Stimulated activated CD8-positive, alpha-beta memory T cell treated with anti-CD3 and anti-CD28 coated beads, Interleukin-2, amount 100 ng/mL, for 1 hour (primary cell): ENCODE measurements at places on chromosomes 5 and 9.

GRCh38 chr5:149550594-149551226 is 529 bp downstream of the CSNK1A1 start:
- DNase-seq, result no peak

DNA sequence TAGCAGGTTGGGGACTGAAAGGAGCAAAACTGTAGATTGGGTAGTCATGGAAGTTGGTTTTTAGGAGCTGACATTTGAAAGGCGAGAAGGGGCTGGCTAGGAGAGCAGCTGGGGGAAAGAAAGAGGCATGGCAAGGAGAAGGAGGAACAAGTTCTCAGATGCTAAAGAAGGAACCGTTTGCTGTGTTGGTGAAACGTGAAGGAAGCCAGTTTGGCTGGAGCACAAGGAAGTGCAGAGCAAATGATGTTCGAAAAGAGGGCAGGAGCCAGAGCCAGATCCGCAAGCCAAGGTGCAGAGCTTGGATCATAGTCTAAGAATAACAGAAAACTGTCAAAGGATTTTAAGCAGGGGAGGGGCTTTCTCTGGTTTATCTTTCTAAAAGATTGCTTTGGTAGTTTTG is 276.6 kb downstream of the ASTN2 start:
- no peak for DNase-seq

- DNase-seq, result no peak
Measured at GRCh38 chr9:89619019-89619418, 14.2 kb downstream of the GADD45G start.

- peak; percentile 55 for DNase-seq
Measured at GRCh38 chr5:172114875-172115422, 73.1 kb downstream of the STK10 start.

DNA sequence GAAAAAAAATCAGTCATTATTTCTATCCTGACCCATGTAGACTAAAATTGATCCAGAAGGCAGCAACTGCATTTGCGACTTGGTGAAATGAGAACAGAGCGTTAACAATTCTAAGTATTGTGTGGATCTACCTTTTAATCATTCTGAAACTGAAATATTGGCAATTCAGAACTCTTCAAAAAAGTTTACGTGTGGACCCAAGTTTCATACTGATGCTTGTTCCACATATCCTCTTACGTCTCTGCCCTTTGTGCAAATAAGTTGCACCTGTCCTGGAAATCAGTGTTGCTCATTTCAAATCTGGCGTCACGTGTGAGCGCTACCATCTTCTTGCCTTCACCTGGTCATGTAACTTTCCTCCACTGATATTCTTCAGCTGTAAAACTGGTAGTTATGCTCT is 74.7 kb downstream of the NTRK2 start:
- no peak for DNase-seq

DNA sequence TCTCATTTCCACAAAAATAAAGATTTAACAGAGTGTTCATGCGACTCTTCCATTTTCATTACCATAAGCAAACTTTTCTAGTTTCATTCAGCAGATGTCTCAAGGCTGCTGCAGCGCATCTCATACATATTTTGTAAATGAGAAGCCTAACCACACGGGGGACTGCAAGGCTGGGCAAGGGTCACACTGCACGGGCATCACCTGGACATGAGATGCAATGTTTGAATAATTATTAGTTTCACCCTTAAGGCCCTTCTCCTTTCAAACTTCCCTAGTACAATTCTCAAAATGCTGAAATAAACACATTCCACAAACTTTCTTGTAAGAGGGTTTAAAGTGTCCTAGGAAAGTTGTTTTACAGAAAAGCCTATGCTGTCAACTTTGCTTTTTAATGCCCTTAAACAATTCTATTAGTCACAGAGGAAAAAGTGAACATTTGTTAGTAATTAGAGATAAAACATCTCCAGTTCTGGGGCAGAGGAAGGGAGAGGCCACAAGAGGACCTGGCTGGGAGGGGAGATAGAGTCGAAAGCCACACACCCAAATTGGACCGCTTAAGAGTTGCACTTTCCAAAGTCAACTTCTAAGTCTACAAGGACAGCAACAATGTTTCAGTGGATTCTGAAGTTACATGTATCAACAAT is 1.3 kb downstream of the DENND1A start:
- no peak for DNase-seq

DNA sequence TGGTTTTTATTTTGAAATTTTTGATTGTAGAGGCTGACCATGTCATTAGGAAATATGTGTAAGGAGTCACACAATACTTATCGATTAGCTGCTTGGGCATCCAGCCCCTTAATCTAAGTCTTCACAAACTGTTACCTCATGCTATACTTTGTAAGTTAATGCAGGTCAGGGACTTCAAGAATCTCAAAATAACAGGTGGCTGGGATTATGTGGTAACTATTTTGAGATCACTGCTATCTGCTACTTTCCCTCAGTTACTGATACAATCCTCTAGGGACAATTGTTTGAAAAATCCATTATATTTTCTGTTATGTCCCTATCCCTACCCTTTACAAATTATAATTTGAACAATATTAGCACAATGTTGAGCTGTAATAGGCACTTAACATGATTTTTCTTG is 21.7 kb downstream of the FTMT start:
- no peak for DNase-seq

DNA sequence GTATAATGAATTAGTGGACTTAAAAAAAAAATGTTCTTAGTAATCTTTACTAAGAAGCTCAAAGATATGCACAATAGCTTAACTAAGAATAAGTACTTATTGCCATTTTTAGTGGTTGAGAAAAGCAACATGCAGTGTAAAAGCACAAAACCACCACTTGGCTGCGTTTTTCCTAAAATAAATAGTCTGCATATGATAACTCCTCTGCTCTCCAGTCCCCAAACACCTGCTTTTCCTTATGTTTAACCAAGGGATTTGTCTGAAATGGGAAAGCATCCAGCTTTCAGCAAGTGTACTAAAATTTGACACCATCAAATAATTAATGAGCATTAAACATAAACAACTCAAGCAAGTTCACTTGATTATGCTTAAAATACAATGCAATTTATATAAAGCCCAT is 41.4 kb downstream of the PSIP1 start:
- DNase-seq, result no peak

DNA sequence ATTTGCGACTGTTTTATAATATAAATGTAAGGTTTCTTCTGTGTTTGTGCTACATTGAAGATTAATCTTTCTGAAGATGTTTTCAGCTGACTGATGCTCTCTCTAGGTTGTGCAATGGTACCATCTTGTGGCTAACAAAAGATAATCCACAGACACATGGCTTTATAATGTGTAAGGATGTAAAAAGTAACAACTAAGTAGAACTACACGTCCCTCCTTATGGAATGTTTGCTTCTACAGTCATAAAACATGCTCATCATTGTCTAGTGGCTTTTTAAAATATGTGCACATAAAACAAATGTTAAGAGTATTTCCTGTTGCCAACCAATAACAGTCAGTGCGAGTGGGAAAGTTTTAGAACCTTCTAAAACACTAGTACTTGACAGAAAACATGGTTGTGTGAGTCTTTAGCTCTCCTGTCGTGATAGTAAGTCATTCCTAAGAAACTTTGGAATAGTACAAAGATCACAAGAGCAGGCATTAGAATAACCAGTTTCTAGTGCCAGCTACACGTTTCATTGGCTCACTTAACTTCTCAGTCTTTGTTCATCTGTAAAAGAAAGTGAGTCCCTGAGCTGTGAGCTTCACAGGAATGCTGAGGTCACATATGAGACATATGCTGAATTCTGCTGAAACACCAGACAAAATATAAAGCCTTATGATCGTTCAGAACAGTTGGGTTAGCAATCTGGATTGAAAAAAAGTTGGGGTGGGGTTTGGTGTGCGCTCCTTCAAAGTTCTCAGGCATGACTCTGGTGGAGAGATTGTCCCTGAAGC is 75.7 kb upstream of the GLIS3 start:
- DNase-seq, result no peak

- no peak for DNase-seq
Measured at GRCh38 chr5:62306323-62306895, 403 bp downstream of the KIF2A start.

- DNase-seq, result no peak
Measured at GRCh38 chr9:124752967-124753366, 18.1 kb downstream of the NR6A1 start.

DNA sequence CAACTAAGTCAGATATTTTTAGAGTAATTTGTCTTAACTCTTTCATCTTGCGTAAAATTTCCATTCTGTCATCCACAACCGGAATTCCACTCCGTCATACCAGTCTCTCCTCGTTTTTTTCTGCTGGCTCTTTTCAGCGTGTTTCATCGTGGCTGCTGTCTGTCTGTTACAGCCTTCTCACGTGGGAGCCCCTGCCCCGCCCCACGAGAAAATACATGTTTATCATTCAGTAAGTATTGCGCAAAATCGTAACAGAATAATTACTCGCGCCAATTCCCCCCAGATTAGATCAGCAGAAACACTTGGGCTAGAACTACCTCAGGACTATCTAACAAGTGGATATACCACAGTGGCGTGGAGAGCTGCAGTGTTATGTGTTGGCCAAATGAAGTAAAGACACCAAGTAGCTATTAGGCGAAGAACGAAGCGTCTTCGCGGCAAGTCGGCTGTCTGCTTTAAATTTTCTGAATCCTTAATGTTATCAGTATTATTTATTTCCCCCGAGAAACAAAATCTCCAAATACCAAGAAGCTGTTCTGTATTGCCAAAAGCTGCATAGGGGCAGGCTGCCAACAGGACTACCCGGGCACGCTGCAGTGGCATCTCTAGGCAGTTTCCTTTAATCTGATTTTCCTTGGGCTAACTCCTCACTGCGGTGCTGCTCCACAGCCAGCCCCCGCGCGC is 566 bp upstream of the FOCAD start:
- peak; percentile 7 for DNase-seq

- DNase-seq, result no peak
Measured at GRCh38 chr9:18569941-18570630, 96.1 kb downstream of the ADAMTSL1 start.

- no peak for DNase-seq
Measured at GRCh38 chr5:89697581-89697980, 712.0 kb downstream of the CETN3 start.

DNA sequence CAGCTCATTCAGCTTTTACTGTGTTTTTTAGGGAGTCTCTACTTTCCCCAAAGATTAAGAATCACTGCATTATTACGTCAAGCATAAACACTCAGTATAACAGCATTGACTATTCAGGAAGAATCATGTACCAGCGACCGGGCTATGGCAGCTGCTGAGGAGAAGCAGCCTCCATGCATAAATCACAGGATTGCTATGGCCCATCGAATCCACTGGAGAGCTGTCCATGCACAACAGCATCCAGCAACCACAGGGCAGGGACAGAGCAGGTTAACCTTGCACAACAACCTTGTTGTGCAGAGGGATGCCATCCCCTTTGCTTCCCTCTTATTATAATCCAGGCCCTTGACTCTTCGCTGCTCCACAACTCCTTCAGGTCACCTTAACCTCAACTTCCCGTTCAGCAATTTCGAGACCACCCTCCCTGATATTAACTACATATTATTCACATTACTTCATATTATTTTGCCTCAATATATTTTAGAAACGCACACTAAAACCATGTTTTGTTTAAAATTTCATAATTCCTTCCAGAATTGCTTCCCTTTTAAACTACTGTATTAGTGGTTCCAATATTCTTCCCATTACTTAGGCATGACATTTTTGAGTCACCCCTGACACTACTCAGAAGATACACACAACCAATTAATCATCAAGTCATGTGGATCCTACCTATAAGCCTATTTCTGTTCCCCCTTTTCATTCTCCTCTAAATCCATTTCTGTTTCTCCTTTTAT is 991 bp downstream of the IARS1 start:
- DNase-seq, result no peak

DNA sequence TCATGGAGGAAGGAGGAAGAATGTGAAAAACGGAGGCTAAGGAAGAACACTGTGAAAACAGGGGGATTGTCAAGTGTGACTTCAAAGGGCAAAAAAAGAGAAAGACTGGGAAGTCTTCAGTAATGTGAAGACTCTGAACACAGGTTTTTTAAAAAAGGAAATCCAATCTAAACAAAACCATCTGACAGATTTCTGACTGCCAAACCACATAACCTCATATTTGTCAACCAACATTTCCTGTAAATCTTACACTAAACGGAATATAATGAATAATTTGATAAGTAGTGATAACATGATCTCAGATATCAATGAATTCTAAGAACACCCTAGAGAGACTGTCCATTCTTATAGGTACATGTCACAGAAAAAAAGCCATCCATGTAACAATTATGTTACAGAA is 124.7 kb downstream of the FBN2 start:
- no peak for DNase-seq

- DNase-seq, result no peak
Measured at GRCh38 chr9:96762568-96762967, 15.3 kb downstream of the ZNF510 start.

GRCh38 chr9:37215381-37215780 is 95.0 kb downstream of the ZCCHC7 start:
- no peak for DNase-seq

GRCh38 chr5:126108470-126108869 is 314.7 kb upstream of the GRAMD2B start:
- no peak for DNase-seq

GRCh38 chr5:74529101-74529500 is 111.4 kb downstream of the ENC1 start:
- no peak for DNase-seq

- DNase-seq, result no peak
Measured at GRCh38 chr5:178667101-178667500, 40.3 kb upstream of the CLK4 start.

GRCh38 chr9:76704593-76705204 is 59.5 kb upstream of the PCA3 start:
- DNase-seq, result no peak

- DNase-seq, result no peak
Measured at GRCh38 chr9:21933865-21934264, 60.3 kb downstream of the CDKN2A start.

GRCh38 chr5:142748132-142748531 is 22.0 kb upstream of the ARHGAP26 start:
- no peak for DNase-seq

DNA sequence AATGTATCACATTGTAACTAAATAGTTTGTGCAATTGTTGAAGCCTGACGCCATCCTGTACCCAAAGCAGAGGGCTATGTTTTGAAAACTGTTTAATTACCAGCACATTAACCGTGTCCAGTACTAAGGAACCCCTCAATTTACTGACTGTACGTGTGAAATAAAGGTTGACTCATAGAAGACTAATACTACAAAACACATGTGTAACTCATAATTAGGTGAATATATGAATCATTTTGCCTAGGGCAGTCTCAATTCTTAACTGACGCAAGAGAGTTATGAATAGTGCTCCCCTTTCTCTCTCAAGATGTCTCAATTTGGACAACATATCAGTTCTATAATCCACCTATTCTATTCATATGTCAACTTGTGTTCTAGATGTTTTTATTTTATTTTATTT is 558.4 kb downstream of the PRDM9 start:
- DNase-seq, result no peak

- no peak for DNase-seq
Measured at GRCh38 chr9:123609844-123610243, 253.8 kb downstream of the CRB2 start.
